HCT116 (cell line): ENCODE measurements at places on chromosomes 12 and 14. TPM values are rescaled to one million over a fixed set of nuclear protein-coding genes. Genes with fewer than 3 reads are reported as not detected.

LMO3 gene
- total RNA-seq = 0.34 TPM

TRPV4 gene
- total RNA-seq = 0.54 TPM

LRIG3 gene
- total RNA-seq = 11.1 TPM

TAS2R10 gene
- total RNA-seq = 0.81 TPM

OR4E2 gene
- total RNA-seq = not detected

ALG10B gene
- total RNA-seq = 9.0 TPM

ACSS3 gene
- total RNA-seq = 0.30 TPM

KRT77 gene
- total RNA-seq = not detected

GRCh38 chr12:92244036-92244435, 98.4 kb upstream of the BTG1 start:
- DNase-seq = no peak

- peak; percentile 45 for DNase-seq
These were observed 158.4 kb downstream of the KLHL28 start for GRCh38 chr14:44803239-44803905.

GRCh38 chr14:70186900-70187451, 1.8 kb downstream of the SLC8A3 start:
- no peak for DNase-seq

DNA sequence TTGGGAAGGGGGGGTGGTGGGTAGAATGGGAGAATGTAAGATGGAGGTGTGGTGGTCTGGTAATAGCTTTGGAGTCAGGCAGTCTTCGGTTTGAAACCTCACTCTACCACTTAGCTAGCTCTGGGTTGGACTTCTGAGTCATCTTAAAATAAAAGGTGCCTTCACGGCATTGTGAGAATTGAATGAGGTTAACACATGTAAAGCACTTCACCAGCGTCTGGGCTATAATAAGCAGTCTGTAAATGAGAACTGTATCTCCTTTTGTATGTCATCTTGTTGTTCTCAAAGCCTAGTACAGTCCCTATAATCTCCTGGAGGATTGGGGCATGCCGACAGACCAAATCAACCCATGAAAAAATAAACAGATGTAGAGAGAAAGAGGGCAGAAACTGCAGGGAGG, 11.2 kb downstream of the C2CD5 start:
- no peak for DNase-seq

DNA sequence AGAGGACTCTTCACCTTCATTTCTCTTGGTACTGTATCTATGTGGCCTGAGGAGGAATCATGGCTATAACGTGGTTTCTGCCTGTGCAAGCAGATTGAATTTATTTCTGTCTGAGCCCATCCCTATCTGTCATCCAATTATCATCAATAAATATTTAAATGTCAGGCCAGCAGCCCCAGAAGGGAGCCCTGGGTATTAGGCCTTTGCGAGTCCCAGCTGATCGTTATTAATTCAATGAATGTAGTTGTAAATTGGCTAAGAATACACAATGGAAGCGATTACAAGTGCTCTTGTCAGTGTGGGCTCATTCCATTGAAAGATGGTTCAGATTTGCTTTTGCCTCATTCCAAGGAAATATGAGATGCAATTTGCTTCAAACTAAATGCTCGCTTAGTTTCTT, 142.0 kb downstream of the KTN1 start:
- no peak for DNase-seq

DNA sequence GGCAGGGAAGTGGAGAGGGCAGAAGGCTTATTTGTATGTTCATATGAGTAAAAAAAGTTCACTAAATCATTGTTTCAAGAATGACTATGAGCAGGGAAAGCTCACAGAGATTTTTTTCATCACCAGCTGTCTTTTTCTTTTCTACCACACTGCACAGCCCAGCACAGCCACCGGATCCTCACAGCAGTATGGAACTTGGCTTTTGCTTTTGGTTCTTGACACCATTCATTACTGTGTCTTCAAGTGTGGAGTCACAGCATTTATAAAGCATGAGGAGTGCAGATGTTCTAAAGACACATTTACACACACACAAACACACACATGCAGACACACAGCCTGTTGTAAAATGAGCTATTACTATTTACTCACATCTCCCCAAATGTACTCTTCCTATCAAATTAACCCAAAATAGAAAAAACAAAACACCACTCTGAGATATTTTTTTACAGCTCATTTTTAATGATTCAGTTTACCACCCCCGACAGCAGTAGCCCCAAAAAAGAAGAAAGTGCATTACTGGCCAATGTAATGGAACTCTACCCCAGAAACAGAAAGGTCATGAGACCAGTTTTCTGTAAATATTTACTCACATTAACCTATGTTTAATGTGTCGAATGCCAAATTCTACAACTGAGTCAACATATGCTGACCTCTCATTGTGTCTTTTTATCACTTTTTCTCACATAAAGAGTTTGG, 60.5 kb downstream of the BTG1 start:
- no peak for DNase-seq

DNA sequence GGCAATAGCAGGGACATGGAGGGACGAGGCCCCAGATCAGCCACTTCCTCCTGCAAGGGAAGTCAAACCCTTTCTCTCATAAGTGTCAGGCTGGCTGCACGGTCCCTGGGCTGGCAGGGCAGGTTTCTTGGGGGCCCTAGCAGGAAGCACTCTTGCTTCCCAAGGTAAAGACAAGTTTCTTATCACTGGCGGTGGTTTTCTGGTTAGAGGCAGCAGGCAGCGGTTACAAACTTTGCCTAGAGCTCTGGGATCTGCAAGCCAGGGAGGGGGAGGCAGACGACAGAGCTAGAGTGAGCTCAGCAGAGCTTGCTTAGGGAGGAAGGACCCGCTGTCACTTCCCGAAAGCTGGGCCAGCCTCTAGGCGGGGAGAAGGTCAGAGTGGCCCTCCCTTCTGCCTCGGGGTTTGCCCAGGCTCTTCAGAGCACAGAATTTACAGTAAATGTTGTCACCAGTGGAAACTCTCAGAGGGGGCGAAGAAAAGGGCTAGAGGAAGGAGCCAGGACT, 20.4 kb downstream of the BATF start:
- no peak for DNase-seq

DNA sequence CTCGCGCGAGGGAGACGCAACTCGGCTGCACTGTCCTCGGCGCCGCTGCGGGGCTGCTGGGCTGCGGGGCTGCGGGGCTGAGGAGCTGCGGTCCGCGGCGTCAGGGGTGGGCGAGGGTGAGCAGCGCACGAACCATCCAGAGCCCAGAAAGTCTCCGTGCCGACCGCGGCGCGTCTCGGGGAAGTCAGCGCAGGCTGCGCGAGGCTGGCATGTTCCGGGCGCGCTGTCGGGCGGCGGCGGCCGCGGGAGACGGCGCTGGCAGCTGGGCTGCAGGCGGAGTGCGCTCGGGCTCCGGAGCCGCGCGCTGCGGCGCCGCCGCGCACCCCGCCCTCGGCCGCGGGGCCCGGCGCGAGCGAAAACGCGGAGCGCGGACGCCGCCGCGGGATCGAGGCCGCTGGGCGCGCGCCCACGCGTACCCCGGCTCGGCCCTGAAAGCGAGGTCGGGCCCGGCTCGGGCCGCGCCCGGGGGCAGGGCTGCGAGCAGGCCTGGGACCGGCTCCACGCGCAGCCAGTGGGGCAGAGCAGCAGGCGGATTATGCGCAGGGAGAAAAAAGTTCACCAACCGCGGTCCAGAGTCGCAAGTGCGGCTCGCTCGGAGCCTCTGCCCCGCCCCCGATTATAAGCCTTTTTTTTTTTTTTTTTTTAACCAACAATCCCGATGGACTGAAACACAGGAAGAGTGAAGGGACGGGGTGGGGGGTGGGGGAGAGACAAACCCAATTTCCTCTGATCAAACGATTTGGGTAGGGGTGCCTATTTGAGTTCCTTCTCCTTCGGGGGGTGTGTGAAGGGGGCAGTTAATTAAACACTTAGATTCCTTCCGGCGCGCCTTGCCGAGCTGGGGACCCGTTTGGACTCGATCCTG, at the start of gene PRICKLE1:
PRICKLE1 (minus strand) TSS at position 282 of the 865 bp plus-strand sequence. CDS start 117,230 bp downstream, outside the sequence.
- no peak for DNase-seq

- DNase-seq = no peak
These were observed 14.8 kb downstream of the SGPP1 start for GRCh38 chr14:63713058-63713457.
